Sigmoid colon (tissue), 7 donors: ENCODE measurements at places on chromosomes 5 and 9.

DNA sequence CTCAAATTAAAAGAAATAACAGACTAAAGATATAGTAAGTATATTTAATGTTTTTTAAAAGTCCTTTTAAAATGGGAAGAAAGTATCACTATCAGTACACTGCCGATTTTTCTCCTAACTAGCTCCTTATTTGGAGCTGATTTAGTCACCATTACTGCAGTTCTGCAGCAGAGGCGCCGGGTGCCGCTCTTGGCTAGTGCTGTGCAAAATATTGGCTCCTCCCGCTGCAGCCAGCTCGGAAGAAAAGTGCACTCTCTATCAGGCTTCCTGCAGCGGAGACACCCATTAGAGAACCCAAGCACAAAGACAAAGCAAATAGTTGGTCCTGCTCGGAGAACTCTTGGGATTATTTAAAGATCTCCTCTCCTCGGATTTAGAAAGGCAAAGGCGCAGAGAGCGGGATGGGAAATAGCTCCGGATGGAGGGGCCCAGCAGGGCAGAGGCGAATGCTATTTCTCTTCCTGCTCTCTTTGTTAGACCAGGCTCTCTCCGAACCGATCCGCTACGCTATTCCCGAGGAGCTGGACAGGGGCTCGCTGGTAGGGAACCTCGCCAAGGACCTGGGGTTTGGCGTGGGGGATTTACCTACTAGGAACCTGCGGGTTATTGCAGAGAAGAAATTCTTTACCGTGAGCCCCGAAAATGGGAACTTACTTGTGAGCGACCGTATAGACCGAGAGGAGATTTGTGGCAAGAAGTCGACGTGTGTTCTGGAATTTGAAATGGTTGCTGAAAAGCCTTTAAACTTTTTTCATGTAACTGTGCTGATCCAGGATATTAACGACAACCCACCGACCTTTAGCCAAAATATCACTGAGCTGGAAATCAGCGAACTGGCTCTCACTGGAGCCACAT, at the start of gene PCDHGB3:
PCDHGB3 (plus strand) TSS at position 249 of the 855 bp plus-strand sequence; CDS start at position 402, 153 bp downstream.
- no peak for DNase-seq

GRCh38 chr5:33685873-33686755, 205.7 kb downstream of the ADAMTS12 start:
- no peak for DNase-seq

- no peak for DNase-seq
Measured at GRCh38 chr5:172493461-172493860, 39.1 kb upstream of the SH3PXD2B start.

DNA sequence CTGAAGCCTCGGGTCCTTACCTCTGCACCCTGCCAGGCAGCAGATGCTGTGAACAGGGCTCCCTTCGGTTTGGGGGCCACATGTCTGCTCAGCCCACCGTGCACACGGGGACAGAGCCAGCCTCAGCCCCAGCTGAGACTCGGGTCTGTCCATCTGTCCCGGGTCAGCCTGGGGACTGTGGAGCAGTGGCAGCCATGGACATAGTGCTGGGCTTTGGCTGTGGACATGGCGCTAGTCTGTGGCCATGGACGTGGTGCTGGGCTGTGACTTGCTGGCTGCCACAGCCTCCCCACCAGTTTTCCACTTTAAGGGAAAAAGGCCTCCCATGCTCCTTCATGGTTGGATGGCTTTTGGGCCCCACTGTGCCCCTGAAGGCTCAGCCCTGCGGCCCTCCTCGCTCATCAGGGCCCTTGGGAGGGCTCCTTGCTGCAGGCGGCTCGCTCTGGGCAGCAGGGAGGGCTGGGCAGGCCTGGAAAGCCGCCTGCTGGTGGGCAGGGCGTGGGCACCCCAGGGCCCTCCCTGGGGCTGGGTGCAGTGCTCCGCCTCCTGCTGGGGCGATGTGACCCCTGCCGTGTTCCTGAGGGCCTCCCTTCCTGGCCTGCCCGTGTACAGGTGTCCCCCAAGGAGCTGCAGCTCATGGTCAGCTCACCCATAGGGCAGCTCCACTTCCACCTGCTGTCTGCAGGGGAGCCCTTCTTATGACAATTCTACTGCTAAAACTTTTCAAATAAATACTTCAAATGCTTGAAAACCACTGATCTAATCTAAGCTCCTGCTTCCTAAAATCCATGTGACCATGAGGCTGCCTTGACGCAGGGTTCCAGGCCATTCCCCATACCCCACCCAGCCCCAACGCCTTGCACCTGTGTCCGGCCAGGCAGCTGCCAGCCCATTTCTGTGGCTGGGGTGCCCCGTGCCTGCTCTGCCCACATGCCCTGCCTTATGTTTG, 112.1 kb upstream of the LMX1B start:
- peak; percentile 42 for DNase-seq

GRCh38 chr5:24388448-24388847, 256.3 kb downstream of the CDH10 start:
- DNase-seq: no peak

DNA sequence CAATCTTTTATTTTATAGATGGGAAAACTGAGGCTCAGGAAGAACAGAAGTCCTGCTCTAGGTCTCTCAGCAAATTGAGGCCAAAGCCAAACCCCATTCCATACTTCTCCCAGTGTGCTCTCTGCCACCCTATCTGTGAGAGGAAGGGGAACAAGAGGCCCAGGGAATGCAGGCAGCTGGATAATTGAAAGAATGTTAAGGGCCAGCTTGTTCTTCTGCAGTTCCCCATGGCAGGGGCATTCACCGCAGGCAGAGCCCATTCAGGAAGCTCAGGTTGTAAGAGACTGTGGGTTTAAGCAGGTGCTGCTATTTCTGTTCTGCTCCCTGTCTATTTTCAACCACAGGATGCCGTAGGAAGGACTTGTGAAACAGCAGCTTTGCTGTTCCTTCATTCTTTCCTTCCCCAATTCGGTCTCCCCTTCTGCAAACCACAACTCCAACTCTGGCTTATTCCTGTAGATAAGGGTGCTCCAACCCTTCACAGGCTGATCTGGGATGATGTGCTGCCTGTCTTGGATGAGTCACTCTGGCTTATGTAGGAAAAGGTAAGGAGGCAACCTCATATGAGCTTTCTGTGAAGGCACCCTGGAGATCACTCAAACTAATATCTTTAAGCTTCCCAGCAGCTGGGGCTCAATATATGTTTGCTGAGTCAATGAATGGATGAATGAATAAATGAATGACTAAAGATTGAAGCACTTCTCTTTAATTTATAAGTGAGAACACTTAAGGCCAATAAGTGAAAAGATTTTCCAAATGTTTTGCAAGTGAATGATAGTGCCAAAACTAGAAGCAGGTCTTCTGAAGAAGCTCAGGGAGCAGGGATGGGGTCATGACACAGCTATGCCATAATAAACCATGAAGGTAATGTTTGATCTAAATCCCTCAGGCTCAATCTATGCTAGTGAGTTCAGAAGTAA, 377.6 kb downstream of the BRINP1 start:
- no peak for DNase-seq

DNA sequence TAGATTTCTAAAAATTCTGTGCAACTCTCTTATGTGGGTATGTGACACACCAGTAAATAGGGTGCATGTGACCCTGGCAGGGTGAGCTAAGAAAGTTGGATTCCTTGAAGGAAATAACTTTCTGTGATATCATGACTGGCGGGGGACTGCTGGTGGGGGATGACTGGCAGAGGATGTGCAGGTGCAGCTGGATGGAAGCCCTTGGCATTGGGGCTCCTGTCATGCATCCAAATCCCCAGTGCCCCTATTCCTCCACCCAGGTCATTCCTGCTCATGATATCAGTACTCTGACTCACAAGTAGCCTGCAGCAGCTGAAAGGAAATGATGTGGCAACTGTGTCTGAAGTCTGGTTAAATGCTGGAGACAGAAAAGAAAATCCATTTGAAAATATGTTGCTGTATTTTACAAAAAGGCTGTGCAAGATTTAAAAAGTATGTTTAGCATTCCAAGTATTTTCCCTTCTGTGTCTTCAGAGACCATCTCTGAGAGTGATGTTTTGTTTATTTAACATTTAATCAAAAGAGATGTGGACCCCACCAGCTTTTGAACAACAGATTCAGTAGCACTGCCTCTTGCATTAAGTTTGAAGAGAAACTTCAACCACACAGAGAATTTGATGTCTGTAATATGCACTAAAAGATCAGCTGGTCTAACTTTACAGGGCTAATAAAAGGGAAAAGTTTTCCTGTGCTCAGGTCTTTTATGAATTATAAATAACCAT, 17.9 kb upstream of the ZSWIM6 start:
- DNase-seq: no peak

DNA sequence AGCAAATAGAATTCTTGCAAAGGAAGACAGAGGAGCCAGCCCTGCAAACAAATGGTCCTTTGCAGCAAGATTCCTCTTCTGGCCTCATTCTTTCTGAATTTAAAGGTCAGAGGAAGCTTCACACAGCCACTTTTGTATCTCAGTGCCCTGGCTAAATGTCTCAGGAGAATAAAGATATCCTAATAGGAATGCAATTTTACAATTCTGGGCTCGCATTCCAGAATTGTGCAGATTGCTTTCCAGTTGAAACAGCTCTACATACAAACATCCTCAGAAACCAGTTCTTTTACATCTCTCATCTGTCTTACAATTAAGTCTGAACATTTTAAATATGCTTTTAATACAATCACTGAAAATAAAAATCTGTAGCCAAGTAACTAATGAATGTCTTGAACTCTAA, 14.6 kb upstream of the ACOT12 start:
- DNase-seq: no peak

DNA sequence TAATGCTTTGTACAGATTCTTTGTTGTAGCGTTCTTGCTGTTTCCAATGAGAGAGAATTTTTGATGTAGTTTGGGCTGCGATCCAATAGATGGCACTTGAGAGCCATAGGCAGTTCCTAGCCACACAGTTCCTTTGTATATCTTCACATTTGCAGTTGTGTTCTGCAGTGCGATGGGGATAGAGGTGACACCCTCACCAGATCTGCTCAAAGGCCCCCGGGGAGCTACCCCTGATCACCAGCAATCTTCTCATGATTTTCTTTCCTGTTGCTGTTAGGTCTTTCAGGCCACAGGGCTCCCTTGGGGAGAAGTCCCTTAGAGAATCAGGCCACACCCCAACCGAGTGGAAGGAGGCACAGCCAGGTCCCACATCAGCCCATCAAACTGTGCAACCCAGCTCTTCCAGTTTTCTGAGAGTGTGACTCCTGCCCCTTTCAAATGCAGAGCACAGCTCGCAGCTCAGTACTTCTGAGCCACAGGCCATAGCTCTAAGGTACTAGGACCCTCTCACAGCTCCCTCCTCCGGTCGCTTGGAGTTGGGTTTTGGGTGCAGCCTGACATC, 353.7 kb downstream of the SLCO4C1 start:
- no peak for DNase-seq

- no peak for DNase-seq
Measured at GRCh38 chr5:32115985-32116384, 58.1 kb downstream of the GOLPH3 start.

- DNase-seq: no peak
Measured at GRCh38 chr9:105241356-105242043, 3.0 kb upstream of the SLC44A1 start.

- DNase-seq: peak; percentile 87
Measured at GRCh38 chr5:170302653-170303501, 5.3 kb upstream of the LCP2 start.

GRCh38 chr5:100667161-100667630, 132.0 kb downstream of the FAM174A start:
- no peak for DNase-seq
